Osteocyte (in vitro differentiated cells): ENCODE measurements at places on chromosomes 5 and 9.

GRCh38 chr5:124274949-124275348 is 471.5 kb downstream of the ZNF608 start:
- DNase-seq = no peak

- DNase-seq = no peak
These were observed 84.7 kb downstream of the PTTG1 start for GRCh38 chr5:160506006-160507004.

GRCh38 chr5:124156415-124156996 is 589.9 kb downstream of the ZNF608 start:
- DNase-seq = no peak

DNA sequence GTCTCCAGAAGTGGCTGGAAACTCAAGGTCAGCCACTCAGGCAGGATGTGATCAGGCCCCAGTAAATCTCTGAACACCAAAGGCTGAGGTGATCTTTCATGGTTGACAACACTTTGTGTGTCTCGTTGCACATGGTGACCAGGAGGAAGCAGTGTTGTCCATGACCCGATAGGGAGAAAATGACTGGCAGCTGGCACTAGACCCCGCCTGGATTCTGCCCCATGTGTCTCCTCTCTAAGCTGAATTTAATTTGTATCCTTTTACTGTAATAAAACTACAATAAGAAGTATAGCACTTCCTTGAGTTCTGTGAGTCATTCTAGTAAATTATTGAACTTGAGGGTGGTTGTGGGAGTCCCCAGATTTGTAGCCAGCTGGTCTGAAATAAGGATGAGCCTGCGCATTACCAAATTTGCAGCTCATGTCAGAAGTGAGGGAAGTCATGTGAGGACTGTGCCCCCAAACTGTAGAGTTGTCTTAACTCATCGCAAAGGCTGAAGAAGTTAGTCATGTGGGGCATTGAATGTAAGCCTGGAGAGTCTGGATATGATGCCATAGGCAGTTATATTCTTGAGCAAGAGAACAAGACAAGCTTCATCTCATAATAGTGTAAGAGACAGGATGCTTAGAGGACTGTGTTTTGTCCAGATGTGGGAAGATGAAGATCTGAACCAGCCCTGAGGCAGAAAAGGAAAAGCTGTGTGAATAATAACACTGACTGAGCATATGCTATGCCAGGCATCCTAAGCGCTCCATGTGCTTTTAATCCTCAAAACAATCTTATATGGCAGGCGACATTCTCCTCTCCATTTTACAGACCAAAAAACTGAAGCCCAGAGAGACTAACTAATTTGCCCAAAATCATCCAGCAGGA is 55.9 kb downstream of the TMEM215 start:
- DNase-seq = no peak

GRCh38 chr5:23721336-23721735 is 213.9 kb downstream of the PRDM9 start:
- no peak for DNase-seq

GRCh38 chr5:65394087-65394486 is 87.6 kb downstream of the ADAMTS6 start:
- no peak for DNase-seq

DNA sequence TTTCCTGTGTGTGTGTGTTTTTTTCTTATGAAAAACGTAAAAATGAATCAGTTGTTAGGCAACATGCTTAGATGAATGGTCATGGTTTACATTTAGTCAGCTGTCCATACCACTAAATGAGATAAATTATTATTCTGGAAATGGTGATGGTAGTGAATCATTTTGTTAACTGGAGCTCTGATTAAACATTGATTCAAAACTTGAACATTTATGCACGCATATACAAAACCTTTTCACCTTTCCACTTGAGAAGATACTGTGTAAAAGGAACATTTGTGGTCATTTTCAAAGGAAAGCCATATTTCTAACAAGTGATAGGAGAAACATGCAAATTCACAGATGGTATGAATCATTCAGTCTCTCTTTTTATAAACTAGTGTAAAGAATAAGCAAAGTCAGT is 162.0 kb downstream of the SLC25A46 start:
- no peak for DNase-seq

- no peak for DNase-seq
These were observed 40.4 kb downstream of the ZDHHC21 start for GRCh38 chr9:14652729-14653377.

- no peak for DNase-seq
These were observed 175.3 kb downstream of the ARL15 start for GRCh38 chr5:54135042-54135441.

DNA sequence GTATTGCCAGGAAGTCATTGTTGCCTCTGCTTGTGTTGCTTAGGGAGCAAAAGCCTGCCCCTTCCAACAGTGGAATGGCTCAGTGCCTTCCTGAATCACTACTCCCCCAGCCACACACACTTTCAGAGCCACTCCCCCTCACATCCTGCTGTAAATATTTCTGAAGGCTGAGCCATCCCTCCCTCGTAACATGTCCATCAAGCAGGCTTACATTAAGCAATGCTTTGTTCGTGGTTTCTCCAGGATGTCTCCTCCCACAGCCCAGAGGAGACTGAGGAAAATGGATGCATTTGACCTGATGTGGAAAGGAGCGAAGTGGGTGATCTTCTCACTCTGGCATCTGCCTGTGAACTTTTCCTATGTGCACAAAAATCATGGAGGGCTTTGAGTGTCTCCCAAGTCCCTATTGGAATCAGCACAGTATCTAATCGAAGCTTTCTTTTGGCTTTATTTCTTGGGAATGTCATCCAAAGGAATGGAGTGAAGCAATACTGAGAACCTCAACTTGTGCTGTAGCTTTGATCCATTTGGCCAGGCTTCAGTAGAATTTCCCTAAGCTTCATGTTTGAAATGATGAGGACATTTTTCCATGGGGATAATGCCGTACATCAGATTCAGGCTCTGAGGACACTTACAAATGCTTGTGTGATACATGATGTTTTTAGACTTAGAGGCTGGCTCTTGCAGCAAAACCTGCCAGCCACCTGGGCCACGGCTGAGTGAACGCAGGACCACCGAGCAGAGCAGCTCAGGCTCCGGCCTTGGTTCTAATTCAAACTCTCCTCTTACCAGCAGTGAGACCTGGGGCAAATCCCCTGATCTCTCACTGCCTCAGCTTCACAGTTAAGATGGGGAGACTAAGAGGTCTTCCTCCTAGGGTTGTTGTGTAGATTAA is 389.1 kb downstream of the ENC1 start:
- DNase-seq = no peak

DNA sequence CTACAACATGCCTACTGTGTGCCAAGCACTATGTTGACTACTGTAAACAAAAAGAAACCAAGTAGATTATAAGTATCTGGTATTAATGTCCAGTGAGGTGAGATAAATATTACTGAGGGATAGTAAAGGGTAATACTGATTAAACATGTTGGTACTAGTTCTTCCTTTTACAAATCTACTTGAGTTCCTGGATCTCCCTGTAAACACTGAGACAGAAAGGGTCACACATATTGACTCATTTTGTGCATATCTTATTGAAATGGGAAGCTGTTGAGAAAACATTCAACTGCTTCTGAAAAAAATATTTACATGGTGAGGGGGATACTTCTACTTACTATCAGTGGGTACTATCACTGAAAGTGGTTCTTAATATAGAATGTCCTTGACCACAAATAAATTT is 24.3 kb downstream of the EFNA5 start:
- DNase-seq = no peak

- DNase-seq = no peak
These were observed 180.4 kb downstream of the MLLT3 start for GRCh38 chr9:20441711-20442423.

GRCh38 chr5:133390416-133391353 is 221.7 kb downstream of the FSTL4 start:
- peak; percentile 64 for DNase-seq

- DNase-seq = no peak
These were observed 247.7 kb upstream of the ADRA1B start for GRCh38 chr5:159668556-159668955.

- DNase-seq = no peak
These were observed 104.3 kb upstream of the SPATA31D4 start for GRCh38 chr9:81823672-81824554.

DNA sequence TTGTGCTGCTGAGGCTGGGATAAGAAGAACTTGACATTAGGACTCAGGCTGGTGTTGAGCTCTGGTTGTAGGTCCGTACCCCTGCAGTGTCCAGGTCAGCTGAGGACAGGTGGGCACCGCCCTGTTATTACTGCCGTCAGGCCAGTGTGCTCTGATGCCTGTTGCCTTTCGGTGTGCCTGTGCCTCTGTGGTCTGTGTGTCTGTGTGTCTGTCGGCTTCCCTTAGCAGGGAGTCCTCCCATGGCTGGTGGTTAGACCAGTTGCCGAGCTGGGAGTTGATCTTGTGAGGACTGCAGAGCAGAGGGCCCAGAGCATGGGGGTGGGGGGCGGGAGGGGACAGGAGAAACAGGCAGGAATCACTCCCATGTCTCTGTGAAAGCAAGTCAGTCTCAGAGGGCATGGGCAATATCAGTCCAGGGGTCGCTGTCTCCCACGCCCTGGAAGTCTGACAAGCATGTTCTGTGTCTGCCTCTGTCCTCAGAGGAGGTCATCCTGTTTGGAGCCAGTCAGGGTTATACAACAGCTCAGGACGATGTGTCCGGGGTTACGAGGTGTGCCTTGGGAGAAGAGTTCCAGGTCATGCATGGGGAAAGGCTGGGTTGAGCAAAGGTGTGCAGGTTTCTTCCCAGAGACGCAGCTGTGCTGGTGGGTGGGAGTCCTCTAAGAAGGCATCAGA is 67.3 kb upstream of the GARNL3 start:
- DNase-seq = no peak

DNA sequence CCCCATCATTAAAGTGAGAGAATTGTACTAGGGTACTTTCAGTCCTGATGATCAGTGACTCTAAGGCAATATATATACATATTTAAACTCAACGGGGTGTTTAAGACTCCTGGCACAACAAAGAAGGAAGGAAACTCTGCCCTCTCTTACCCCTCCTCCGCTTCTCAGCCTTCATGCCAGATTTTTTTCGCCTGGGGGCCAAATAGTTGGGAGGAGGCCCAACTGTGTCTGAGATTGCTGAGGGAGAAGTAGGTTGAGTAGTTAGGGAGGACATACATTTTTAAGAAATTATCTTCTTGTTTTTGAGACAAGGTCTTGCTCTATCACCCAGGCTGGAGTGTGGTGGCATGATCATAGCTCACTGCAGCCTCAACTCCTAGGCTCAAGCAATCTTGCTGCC is 127.7 kb upstream of the SHB start:
- no peak for DNase-seq
